ENCODE measurements at places on chromosomes 2 and 18.

DNA sequence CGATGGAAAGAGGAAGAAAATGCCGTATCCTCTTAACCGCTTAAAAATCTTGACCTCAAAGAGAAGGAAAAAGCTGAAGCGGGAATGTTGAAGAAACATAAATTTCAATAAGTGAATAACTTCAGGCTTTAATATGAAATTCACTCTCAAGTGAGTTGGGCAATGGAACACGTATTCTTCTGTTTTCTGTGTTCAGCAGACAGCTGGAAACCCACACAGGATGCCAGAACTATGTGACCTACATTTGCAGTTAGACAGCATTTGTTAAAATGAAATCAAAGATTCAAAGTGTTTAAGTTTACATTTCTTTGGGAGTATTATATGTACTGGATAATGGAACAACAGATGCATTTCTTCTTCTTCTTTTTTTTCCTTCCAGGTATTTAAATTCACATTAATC lies 80.5 kb upstream of the SPATS2L start:
- DNase-seq = peak; percentile 52

GRCh38 chr2:33529771-33530481 lies 53.5 kb downstream of the RASGRP3 start:
- no peak for DNase-seq

- no peak for DNase-seq
Measured at GRCh38 chr2:16750175-16750924, 84.7 kb upstream of the CYRIA start.

GRCh38 chr18:49861659-49862058 lies 48.3 kb upstream of the ACAA2 start:
- DNase-seq = no peak

GRCh38 chr2:237720957-237721356 lies 77.6 kb upstream of the RBM44 start:
- no peak for DNase-seq

DNA sequence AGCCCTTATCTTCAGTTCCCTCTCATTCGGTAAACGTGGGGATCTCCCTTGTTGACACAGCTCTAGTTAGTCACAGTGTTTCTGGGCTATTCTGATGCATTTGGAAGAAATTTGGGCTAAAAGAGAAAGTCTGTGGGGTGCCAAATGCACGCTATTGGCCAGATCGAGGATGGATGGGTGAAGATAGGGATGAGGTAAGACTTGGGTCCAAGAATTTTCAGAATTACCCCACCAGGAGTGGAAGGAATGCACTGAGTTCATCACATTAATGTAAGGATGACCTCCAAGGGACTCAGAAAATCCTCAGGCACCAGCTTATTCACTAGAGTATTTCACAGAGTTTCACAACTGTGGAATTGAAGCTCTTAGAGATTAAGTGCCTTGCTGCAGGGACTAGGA lies 49.3 kb downstream of the NRP2 start:
- no peak for DNase-seq

GRCh38 chr2:215723631-215724011 lies 287.8 kb upstream of the FN1 start:
- no peak for DNase-seq

- DNase-seq = peak; percentile 73
Measured at GRCh38 chr2:238787501-238787900, 60.4 kb upstream of the TWIST2 start.

DNA sequence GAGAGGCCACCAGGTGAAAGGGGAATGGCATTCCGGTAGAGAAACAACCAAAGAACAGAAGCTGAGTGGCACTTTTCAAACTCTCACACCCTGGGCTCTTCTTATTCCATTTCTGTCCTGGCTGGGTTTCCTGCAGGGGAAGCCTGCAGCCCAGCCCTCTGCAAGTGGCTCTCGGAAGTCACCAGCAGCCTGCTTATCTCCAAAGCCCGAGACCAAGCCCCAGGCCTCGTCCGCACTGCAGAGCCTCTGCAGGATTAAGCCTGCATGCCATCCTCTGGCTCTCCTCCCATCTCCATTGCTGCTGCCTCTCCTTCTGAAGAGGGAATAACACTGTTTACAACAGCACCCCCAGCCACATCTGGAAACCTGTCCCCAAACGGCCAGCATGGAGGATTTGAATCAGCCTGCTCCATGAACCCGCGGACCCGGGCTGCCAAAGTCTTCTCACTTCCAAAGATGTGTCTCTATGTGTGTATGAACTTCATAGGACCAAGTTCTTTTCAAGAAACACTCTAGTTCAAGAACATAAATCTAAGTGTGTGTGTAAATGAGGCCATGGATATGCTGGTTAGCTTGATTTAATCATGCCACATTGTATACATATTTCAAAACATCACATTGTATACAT lies 54.2 kb downstream of the DIPK1C start:
- DNase-seq = no peak

DNA sequence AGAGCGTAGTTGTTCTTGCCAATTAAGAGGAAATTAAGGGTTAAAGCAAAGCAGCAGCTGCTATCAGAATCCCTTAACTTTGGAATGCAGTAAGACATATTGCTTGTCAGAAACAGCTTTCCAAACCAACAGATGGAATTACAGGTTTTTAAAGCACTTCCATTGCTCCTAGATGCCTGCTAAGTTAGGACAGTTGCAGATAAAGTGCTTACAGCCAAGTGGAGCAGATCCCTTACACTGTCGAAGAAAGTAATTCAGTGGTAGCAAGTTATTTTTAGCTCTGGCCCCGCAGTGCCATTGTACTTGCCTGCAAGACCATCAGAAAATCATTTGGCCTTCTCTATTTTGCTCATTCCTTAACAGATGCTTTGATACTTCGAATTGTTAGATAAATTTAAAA lies 5.4 kb downstream of the PDK1 start:
- DNase-seq = no peak

Data from skin of body (tissue), 3 donors.